ENCODE measurements at places on chromosomes 1 and 21.
A peak's percentile ranks its signal among the peaks of the same experiment; 100 is the strongest.

DNA sequence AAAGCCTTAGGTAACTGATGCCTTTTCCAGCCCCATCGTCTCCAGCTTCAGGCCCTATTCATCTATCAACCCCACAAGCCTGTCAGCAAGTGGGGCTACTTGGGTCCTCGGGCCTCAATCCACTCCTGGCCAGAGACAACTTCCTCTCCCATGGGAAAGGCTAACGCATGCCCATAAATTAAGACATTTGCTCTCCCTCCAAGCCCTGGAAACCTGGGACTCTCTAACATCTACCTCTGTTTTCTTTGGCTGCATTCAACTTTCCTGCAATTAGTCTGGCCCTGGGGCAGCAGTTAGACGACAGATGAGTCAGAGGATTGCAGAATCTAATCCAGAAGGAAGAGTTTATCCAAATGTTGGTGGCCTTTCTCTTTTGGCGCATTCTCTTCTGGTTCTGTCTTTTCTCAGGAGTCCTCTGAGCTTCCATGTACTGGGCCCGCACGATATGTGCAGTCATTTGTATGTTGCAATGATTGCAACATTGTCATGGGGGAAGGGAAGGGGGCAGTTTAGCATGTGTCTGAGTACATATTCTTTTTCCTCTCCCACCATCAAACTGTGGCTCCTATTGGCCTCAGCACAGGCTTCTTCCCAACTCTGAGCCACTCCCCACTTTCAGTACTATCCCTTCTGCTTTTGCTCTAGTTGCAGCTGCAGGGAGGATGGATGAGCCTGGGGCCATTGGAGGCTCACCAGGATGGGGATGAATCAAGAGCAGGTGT lies 54.4 kb downstream of the NAV1 start:
- no peak for DNase-seq

DNA sequence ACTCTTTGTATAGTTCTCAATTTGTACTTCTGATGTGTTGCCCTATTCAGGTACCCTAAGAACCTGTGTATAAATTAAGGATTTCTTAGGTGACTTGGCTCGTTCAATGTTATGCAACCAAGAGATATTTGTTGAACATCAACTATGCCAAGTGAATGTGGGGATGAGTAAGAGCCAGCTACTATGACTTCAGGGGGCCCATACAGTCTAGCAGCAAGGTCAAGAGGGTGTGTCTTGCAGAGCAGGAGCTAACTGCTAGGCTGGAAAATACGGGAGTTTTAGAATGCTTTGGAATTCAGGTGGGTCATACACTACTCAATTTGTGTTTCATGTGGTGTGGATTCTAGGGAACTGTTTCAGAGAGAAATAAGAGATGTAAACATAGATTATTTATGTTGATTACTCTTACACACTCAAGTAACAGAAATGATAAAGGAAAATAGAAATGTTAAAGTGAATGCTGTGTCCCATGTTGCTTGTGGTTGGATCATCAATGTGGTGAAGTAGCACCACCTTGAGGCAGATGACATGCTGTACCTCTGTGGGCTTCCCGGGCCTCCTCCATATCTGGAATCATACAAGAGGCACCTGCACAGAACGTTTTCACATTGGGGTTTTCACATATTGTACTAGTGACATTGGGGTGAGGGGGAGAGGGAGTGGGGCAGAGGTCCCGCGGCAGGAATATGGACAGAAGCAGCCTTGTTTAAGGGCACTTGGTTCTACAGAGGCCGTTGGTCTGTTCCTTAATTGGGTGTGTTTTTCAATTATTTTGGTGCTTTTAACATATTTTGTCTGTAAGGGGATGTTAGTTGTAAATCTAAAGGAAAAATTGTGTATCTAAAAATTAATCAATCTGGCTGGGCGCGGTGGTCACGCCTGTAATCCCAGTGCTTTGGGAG lies 12.4 kb downstream of the ARPC5 start:
- peak; percentile 47 for DNase-seq

DNA sequence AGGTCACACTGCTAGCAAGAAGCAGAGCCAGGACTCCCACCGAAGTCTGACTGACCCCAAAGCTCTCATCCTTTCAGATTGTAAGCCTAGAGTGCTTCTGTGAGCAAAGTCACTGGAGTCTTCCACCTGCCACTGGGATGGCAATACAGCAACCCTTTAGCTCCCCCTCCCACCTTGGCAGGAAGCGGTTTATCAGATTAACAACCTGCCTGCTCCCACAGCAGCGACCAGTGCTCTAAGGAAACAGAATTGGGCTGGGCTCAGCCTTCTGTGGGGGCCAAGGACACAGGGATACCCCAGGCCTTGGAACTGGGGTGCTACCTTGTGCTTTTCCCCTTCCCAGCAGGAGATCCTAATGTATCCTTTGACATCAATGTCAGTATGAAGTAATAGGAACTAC lies 76.0 kb downstream of the GFI1 start:
- no peak for DNase-seq

- DNase-seq = no peak
These were observed 5.5 kb downstream of the INAVA start for GRCh38 chr1:200899954-200900867.

GRCh38 chr1:70427976-70428375 lies 16.9 kb downstream of the CTH start:
- DNase-seq = no peak

DNA sequence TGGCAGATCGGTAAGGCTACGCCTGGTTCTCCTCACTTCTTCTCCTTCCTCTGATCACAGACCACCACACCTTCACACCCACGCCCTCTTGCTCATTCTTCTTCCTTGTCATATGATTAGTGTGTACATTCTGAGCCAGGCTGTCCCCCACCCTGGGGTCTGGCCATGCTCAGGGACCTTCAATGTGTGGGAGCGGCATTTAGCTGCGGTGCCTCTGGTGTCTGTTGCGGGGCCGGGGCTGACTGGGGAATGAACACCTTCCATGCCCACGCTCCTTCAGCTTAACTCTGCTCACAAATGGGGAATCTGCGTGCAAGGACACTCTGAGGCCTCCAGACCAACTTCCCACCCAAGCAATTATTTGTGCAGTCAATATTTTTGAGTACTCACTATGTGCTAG lies 29.4 kb downstream of the QSOX1 start:
- DNase-seq = no peak

GRCh38 chr1:110463725-110464124 lies 12.8 kb downstream of the PROK1 start:
- DNase-seq = no peak

DNA sequence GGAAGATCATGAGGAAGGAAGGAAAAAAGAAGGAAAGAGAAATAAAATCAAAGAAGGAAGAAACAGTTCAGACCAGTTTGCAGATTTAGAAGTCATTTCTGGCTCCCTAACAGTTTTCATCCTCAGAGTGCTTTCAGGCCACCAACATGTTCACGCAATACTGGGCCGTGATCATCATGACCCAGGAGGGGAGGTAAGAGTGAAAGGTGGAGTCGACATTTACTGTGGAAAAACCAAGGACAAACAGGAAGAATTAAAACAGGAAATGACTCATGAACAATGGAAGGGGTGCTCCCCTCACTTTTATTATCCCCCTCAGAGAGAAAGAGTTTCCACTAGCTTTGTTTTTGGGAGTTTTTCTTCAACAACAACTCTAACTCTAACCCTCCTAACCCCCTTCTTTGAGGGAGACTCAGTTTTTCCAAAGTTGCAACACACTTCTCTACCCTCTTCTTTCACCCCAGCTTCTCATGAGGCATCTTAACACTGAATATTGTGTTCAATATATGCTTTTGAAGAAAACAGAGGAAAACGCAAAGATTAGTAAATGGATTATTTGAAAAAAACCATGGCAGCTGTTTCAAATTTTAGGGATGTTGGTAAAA lies 60.4 kb downstream of the VANGL2 start:
- DNase-seq = no peak

Measured in NCI-H1105 (cell line).